ENCODE measurements at places on chromosomes 16 and 17.

- no peaks in the 10 kb centered on the region for H3K36me3 ChIP-seq
- peak within 1 kb of the TSS; percentile 100 for H3K4me3 ChIP-seq
- DNase-seq: peak; percentile 95
These were observed at the start of the genes SGSH and SLC26A11 for GRCh38 chr17:80220054-80220735. Gene SGSH, minus strand, starts transcription at chr17:80220333. Its CDS starts 20 bp downstream, at chr17:80220313. Gene SLC26A11, plus strand, starts transcription at chr17:80220427. Its CDS starts 1,134 bp downstream, at chr17:80221561.

GRCh38 chr17:17067257-17067656, 25.0 kb downstream of the MPRIP start:
- DNase-seq: no peak
- H3K36me3 ChIP-seq: no peaks in the 10 kb centered on the region
- no peak overlapping the region for H3K4me3 ChIP-seq
- no peaks in the 10 kb centered on the region for H3K27me3 ChIP-seq
- no peaks in the 10 kb centered on the region for H3K4me1 ChIP-seq

- H3K4me3 ChIP-seq: no peak overlapping the region
- DNase-seq: no peak
These were observed 10.6 kb downstream of the RIPOR1 start for GRCh38 chr16:67539271-67539670.

GRCh38 chr16:5319799-5320198, 222.2 kb upstream of the EEF2KMT start:
- H3K36me3 ChIP-seq: no peaks in the 10 kb centered on the region

GRCh38 chr17:69560987-69561441, 146.5 kb downstream of the MAP2K6 start:
- H3K36me3 ChIP-seq: no peaks in the 10 kb centered on the region
- no peaks in the 10 kb centered on the region for H3K4me1 ChIP-seq
- H3K4me3 ChIP-seq: no peak overlapping the region

DNA sequence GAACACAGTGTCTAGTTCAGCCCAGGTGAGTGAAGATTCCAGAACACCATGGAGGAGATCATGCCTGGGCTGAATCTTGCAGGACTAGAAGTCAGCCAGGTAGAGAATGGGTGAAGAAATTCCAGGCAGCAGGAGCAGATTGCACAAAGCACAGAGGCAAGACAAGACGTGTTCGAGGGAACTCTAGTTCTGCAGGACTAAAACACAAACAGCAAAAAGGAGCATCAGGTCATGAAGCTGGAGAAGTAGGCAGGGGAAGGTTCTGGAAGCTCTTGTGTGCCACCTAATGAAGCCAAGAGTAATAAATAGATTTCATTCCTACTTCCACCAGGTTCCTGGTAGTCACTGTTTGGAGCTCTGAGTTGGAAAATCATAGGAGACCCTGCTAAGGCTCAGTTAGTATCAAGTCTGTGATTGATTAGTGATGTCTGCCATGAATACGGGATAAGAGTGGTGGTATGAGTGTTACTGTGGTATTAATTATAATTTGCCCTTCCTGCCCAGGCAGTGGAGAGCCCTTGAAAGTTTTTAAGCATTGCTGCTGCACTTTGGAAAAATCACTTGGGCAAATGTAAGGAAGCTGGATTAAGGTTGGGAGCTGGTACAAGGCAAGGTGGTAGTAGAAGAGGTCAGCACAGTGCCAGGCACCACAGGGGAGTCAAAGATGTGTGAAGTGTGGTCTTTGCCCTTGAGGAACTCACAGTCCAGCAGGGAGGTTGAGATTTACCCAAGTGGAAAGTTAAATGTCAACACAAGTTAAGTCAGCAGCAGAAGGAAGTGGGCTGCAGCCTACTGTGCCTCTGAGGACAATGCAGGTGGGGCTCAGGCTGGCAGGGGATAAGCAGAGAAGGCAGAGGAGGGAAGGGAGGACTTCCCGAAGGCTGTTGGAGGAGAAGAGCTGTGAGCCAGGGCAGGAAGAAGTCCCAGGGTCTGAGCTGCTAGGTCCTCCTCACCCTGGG, 13.5 kb upstream of the FOXN1 start:
- H3K36me3 ChIP-seq: no peaks in the 10 kb centered on the region
- H3K27ac ChIP-seq: no peak overlapping the region
- H3K27me3 ChIP-seq: no peaks in the 10 kb centered on the region
- DNase-seq: no peak

DNA sequence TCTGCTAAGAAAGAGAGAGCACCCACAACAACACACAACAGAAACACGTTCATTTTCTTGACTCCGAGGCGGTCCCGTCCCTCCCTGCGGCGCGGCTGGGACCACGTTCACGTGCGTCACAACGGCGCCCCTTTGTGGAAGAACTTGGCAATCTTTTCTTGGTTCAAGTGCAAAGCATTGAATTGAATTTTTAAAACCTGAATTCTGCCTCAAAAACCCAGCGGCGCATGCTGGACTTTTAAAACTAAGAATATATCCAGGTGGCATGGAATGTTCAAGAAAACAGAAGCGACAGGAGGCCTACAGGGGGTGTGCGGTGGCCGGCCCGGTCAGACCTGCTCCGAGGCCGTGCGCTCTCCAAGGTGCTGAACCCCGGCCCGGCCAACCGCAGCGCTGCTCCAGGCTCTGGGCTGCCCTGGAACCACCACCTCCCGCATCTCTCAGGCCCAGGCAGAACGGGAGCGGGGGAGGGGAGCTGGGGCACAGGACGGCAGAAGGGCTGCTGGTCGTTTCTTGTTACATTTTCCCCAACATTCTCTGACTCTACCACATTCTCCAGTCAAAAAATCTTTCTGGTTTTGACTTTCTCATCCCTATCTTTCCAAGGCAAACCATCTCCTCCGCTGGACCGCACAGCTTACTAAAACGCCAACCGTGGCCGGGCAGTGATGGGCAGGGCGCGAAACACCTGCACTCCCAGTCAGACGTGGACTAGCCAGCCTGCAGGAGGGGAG, 3.4 kb upstream of the HEXD start:
- H3K27me3 ChIP-seq: peaks cover 5% of the 10 kb centered on the region
- no peaks in the 10 kb centered on the region for H3K36me3 ChIP-seq
- peaks cover 9% of the 10 kb centered on the region for H3K4me1 ChIP-seq
- DNase-seq: peak; percentile 91

- no peaks in the 10 kb centered on the region for H3K36me3 ChIP-seq
- H3K4me3 ChIP-seq: peak overlapping the region; percentile 97
- H3K27ac ChIP-seq: peak overlapping the region; percentile 82
- no peaks in the 10 kb centered on the region for H3K27me3 ChIP-seq
These were observed 956 bp upstream of the IST1 start for GRCh38 chr16:71894229-71894920.

DNA sequence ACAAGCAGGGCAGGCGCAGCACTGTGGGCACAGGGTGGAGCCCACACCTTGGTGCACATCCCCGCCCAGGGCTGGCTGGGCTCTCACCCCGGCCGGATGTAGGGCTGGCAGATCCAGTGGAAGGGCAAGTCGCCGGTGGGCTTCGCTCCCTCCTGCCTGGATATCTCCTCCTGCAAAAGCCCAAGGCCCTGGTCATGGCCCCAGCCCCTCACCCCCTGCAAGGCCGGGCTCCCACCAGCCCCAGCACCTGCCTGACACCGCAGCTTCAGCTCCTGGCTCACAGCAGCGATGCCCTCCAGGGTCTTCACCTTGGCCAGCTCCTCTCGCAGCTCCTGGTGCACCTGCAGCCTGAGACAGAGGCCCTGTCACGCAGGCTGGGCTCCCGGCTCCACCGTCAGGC, 5.0 kb downstream of the DUS1L start:
- H3K4me1 ChIP-seq: no peaks in the 10 kb centered on the region
- no peaks in the 10 kb centered on the region for H3K36me3 ChIP-seq
- DNase-seq: no peak

GRCh38 chr16:46918905-46919792, 35.0 kb downstream of the GPT2 start:
- peaks cover 10% of the 10 kb centered on the region for H3K4me1 ChIP-seq
- H3K27ac ChIP-seq: peak overlapping the region; percentile 87
- no peaks in the 10 kb centered on the region for H3K27me3 ChIP-seq
- peak; percentile 80 for DNase-seq
- no peak overlapping the region for H3K4me3 ChIP-seq

GRCh38 chr17:58380207-58381123, 28.5 kb upstream of the SUPT4H1 start:
- H3K27me3 ChIP-seq: no peaks in the 10 kb centered on the region
- no peaks in the 10 kb centered on the region for H3K36me3 ChIP-seq
- H3K4me3 ChIP-seq: no peak overlapping the region
- H3K27ac ChIP-seq: no peak overlapping the region
- no peaks in the 10 kb centered on the region for H3K4me1 ChIP-seq
- no peak for DNase-seq

- no peak for DNase-seq
- no peak overlapping the region for H3K4me3 ChIP-seq
- H3K27ac ChIP-seq: no peak overlapping the region
- no peaks in the 10 kb centered on the region for H3K27me3 ChIP-seq
These were observed 16.0 kb upstream of the KCNJ16 start for GRCh38 chr17:70059071-70059470.

DNA sequence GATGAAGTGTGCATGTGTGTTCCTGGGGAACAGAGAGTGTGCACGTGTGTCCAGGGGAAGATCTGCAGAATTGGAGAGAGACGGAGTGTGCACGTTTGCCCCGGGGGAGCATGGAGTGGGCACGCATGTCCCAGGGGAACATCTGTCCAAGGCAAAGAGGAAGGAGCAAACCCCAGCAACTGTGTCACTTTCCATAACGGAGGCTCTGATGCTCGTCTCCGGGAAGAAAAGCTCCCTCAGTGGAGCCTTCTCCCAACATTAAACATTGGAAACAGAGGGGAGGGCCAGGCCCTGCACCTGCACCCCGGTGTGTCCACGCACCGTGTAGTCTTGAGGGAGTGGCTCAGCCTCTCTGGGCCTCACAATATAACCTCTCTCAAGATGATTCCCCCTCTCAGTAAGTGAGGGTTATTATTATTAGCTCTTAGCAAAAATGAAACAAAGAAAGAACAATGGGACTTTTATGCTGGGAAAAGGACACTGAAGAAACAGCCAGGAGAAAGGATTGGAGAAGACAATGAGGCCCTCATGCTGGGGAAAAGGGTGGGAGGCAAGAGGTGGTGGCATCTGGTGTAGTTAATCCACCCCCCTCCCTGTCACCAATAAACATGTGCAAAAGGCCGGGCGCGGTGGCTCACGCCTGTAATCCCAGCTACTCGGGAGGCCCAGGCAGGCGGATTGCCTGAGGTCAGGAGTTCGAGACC, 7.6 kb downstream of the RAB40B start:
- peaks cover 10% of the 10 kb centered on the region for H3K4me1 ChIP-seq
- H3K36me3 ChIP-seq: no peaks in the 10 kb centered on the region
- H3K27me3 ChIP-seq: peaks cover 7% of the 10 kb centered on the region
- DNase-seq: peak; percentile 34
- H3K4me3 ChIP-seq: no peak overlapping the region

GRCh38 chr16:66293207-66293735, 73.2 kb upstream of the CDH5 start:
- peaks cover 4% of the 10 kb centered on the region for H3K4me1 ChIP-seq
- no peaks in the 10 kb centered on the region for H3K27me3 ChIP-seq
- H3K36me3 ChIP-seq: no peaks in the 10 kb centered on the region
- H3K4me3 ChIP-seq: no peak overlapping the region

DNA sequence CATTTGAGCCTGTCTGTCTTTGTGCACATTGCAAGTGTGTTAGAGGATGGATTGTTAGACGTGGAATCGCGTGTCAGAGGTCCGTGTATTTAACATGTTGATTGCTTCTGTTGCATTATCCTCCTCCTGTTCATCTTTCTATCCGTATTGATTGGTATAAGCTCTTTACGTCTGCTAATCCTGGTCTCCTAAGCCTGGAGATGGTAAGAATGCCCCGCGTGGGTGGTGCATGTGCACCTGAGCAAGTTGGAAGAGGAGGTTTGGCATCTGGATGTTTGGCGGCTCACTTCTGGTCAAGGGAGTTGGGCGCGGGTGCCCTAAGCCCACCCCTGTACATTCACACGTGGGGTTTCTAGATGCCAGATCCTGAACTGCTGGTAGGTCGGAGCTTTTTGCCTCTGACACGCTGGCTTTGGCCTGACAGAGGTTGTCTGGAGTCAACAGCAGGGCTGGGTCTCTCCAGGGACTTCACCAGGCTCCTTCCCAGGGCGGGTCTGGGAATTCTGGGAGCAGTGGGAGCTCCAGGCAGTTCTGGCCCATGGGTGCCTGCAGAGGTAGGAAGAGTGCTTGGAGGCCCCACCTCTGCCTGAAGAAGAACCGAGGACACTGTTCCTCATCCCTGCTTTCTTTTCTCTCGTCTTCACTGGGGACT, 107.3 kb downstream of the OR1D5 start:
- no peak for DNase-seq
- H3K27ac ChIP-seq: no peak overlapping the region
- peaks cover 26% of the 10 kb centered on the region for H3K4me1 ChIP-seq
- no peaks in the 10 kb centered on the region for H3K36me3 ChIP-seq
- no peaks in the 10 kb centered on the region for H3K27me3 ChIP-seq

- peaks cover 17% of the 10 kb centered on the region for H3K4me1 ChIP-seq
- no peak for DNase-seq
- H3K36me3 ChIP-seq: no peaks in the 10 kb centered on the region
- H3K27ac ChIP-seq: no peak overlapping the region
- no peak overlapping the region for H3K4me3 ChIP-seq
- no peaks in the 10 kb centered on the region for H3K27me3 ChIP-seq
These were observed 568.8 kb upstream of the C16orf82 start for GRCh38 chr16:26497896-26498295.

- H3K27me3 ChIP-seq: no peaks in the 10 kb centered on the region
- H3K27ac ChIP-seq: no peak overlapping the region
- H3K4me1 ChIP-seq: peaks cover 18% of the 10 kb centered on the region
- H3K4me3 ChIP-seq: no peak overlapping the region
- no peaks in the 10 kb centered on the region for H3K36me3 ChIP-seq
These were observed 246.7 kb downstream of the FTO start for GRCh38 chr16:53950677-53951076.

- H3K36me3 ChIP-seq: no peaks in the 10 kb centered on the region
- peaks cover 96% of the 10 kb centered on the region for H3K27me3 ChIP-seq
- no peak for DNase-seq
These were observed 5.1 kb upstream of the ZFHX3 start for GRCh38 chr16:73053038-73053363.

DNA sequence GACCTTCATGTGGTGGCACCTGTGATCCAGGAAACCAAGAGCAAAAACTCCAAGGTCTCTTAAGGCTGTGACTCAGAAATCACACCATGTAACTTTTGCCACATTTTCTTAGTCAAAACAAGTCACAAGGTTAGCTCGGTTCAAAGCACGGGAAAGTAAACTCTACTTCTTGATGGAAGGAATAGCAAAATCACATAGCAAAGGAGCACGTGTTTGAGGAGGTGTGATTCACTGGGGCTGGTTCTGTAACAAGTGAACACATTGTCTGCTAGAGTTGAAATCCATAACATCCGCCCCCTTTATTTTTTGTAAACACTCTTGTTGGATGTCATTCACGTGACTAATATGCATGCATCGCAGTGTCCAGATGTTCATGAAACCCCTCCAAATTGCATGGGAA, 415.0 kb upstream of the MAF start:
- H3K4me3 ChIP-seq: no peak overlapping the region
- H3K36me3 ChIP-seq: no peaks in the 10 kb centered on the region
- no peaks in the 10 kb centered on the region for H3K27me3 ChIP-seq
- H3K4me1 ChIP-seq: no peaks in the 10 kb centered on the region
- DNase-seq: no peak
- no peak overlapping the region for H3K27ac ChIP-seq

GRCh38 chr16:76035689-76036088, 241.5 kb upstream of the CNTNAP4 start:
- no peaks in the 10 kb centered on the region for H3K4me1 ChIP-seq
- no peaks in the 10 kb centered on the region for H3K36me3 ChIP-seq
- peak; percentile 37 for DNase-seq
- no peaks in the 10 kb centered on the region for H3K27me3 ChIP-seq
- H3K27ac ChIP-seq: no peak overlapping the region
